ENCODE measurements at places on chromosomes 3 and 15.

- no peak for DNase-seq
Measured at GRCh38 chr3:6518709-6519345, 342.1 kb upstream of the GRM7 start.

GRCh38 chr3:119225121-119225520 lies 15.6 kb downstream of the B4GALT4 start:
- no peak for DNase-seq

GRCh38 chr3:21390856-21391255 lies 360.2 kb downstream of the ZNF385D start:
- no peak for DNase-seq

GRCh38 chr3:74590620-74591262 lies 23.7 kb downstream of the CNTN3 start:
- DNase-seq = no peak

- DNase-seq = no peak
Measured at GRCh38 chr3:10333349-10333650, 12.4 kb upstream of the SEC13 start.

GRCh38 chr3:42537350-42537749 lies 34.9 kb downstream of the VIPR1 start:
- DNase-seq = no peak

- DNase-seq = no peak
Measured at GRCh38 chr3:135199137-135199536, 404.1 kb downstream of the EPHB1 start.

- DNase-seq = no peak
Measured at GRCh38 chr15:36802861-36803531, 223.6 kb downstream of the CDIN1 start.

DNA sequence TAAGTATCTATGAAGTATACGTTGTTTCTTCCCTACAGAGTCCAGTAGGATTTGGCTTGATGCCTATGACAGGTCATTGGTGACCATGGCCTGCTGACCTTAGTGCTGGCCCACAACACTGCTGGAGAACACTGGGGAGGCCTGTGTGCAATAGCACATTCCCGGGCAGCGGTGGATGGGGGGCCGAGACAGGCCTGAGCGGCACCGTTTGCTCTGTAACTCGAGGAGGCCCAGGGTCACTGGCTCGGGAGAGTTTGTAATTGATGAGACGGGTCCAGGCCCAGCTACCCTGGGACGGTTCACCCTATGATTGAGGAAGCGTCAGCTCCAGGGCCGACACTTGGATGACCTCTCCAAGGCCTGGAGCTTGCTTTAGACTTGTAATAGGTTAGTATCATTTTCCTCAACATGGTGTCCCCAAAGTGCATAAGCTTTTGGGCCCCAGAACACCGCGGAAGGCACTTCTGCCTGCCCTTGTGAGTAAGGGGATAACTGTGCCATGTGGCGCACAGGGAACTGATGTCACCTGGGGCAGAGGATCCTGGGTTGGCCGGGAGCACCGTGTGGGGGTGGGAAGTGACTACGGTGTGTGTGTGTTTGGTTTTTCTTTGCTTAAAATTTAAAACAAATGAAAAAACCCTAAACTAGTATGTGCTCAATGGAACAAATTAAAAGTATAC lies 12.0 kb downstream of the TRPM1 start:
- DNase-seq = no peak

DNA sequence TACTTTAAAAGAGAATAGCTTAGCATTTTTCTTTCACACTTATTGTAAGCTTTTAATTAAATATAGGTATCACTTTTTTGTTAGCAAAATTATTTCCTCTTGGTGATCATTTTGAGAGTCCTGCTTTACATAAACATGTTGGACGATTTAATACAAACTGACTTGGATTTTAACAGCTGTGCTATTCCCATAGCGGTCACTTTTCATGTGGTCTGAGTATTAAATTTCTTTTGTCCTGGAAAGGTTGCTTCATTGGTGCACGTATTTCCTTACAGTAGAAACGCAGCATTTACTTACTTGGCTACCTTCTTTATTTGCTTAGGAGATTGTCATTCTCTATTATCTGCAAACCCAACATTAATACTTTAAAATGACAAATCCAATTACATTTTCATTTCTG lies 109.4 kb downstream of the ATG7 start:
- no peak for DNase-seq

DNA sequence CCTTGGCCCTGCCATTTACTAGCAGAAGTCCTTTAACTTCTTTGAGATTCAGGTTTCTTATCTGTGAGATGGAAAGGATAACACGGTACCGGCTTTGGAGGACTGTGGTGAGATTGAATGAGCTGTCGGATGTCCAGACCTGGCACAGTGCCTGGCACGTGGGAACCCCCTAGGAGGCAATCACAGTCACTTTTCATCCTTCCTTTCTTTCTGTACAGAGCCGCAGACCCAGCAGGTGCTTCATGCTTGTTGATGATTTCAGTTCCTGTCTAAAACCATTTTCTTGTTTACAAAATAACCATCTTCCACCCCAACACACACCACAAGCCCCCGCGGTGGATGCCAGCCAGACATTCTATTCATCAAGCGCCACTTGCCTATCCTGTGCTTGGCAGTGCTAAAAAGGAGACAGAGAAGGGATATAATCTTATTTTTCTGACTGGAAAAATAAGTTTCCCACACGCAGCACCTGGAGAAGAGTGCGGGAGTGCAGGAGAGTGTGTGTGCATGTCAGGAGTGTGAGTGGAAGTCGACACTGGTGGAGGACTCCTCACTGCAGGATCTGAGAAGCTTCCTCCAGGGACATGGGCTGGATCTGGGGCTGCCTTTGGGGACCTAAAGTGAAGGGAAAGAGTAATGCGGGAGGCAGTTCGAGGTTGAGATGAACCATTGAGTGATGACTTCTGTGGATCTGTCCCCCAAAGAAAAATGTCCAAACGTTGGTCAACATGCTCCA lies 85.7 kb downstream of the ST6GAL1 start:
- no peak for DNase-seq

- DNase-seq = no peak
Measured at GRCh38 chr3:49098429-49098828, 4.6 kb upstream of the QRICH1 start.

DNA sequence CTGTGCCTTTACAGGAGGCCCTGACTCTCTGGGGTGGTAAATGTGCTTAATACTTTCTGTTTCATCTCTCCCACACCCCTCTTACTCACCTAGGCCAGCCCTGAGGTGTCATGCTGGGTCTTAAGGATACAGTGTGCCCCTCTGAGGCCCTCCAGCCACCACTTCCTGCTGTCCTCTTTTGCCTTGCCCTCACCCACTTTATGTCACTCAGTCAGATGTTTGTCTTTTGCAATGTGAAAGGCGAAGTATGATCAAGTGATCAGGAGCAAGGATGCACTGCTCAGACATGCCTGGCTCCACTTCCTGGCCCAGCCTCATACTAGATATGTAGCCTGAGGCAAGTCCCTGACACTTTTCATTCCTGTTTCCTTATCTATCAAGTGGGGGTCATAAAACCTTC lies 339.0 kb upstream of the NR2E3 start:
- DNase-seq = no peak

GRCh38 chr3:46881596-46882376 lies 4.3 kb downstream of the PTH1R start:
- no peak for DNase-seq

GRCh38 chr3:156674911-156675829 lies 780 bp downstream of the TIPARP start:
- no peak for DNase-seq

- no peak for DNase-seq
Measured at GRCh38 chr15:59290295-59291212, 82.1 kb downstream of the MYO1E start.

GRCh38 chr3:59481776-59482400 lies 432.1 kb upstream of the CFAP20DC start:
- no peak for DNase-seq

DNA sequence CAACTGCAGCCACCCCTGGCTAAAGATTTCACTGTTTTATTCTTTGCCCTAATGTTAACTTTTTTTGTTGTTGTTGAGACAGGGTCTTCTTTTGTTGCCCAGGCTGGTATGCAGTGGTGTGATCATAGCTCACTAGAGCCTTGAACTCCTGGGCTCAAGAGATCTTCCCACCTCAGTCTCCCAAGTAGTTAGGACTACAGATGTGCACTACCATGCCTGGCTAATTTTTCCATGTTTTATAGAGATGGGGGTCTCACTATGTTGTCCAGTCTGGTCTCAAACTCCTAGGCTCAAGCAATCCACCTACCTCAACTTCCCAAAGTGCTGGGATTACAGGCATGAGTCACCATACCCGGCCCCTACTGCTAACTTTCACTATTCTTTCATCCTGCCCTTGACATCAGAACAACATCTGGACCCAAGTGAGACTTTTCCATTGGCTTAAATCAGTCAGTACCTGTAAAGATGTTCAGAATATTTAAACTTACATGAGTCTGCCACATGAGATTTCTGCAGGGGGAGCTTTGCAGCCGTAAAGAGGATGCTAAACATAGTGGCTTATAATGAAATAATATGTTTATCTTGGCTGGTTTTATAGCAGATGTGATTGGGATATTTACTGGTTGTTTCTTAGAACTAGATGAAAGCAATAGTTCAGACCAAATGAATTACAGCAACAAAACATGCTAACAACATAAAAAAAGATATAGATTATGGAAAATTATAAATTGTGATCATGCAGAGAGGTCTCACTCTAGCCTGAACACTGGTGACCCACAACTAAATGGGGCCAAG lies 73.6 kb downstream of the HMG20A start:
- DNase-seq = no peak

GRCh38 chr3:36210840-36211651 lies 169.3 kb upstream of the STAC start:
- no peak for DNase-seq

DNA sequence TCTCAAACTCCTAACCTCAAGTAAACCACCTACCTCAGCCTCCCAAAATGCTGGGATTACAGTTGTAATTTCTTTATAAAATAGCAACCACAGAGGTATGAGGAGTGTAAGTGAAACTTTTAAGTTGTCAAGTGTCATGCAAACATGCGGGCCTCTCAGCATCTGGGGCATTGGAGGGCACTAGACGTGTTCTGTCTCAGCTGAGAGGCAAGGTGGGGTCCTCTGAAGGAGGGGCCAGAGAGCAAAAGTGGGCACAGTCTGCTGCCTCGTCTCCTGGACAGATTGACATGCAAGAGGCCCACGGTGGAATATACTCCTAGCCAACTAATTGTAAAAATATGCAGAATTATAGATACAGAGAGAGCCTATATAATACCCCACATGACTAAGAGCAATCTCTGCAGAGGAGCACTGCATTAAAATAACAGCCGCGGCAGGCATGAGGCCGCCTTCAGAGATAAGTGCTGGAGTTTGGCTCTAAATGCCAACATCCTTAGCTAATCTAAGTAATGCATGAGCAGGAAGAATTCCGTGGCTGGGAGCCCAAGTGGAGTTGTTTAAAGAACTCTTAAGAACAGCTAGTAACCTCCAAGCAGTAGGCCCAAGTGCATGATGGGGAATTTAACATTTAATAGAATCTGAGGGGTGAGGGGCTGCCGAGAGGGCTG lies 87.8 kb upstream of the RNU6-1 start:
- no peak for DNase-seq

DNA sequence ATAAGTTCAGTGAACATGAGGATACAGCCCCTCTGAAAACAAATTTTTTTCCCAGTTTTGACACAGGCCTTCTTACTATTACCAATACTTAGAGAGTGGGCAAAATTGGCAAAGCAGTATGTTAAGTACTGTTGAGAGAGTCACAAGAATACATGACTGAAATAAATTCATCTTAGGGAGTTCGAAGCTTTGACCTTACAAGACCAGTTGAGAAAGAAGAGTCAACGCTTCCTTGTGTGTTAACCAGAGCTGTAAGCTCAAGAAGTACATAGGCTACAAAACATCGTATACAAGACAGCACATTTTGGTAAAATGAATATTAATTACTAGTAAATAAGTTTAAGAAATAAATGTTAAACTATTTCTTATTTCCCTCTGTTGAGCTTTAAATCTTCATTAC lies 164.4 kb upstream of the RORA start:
- DNase-seq = no peak

GRCh38 chr15:78661001-78661400 lies 20.0 kb upstream of the CHRNB4 start:
- DNase-seq = no peak

GRCh38 chr3:30221619-30222018 lies 384.8 kb upstream of the TGFBR2 start:
- no peak for DNase-seq

DNA sequence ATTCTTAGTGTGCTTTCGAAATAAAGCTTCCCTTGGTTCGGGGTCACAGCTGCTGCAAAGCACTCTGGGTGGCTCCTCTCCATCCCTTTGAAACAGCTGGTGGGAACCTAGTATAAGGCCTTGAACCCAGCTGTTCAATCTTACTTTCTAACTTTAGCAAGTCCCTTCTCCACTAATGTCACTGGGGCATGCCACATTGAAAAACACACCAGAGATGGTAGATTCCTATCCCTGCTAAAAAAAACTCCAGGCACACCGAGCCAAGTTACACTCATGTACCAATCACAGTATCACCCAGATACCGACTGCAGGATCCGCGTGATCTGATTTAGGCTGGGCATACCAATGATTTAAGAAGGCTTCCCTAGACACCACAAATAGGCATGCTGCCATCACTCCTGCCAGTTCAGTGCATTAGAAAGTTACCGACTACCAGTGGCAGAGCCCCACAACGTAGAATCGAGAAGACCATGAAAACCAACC lies 65.0 kb downstream of the WWTR1 start:
- no peak for DNase-seq

- no peak for DNase-seq
Measured at GRCh38 chr3:123129532-123129931, 62.7 kb downstream of the PDIA5 start.

DNA sequence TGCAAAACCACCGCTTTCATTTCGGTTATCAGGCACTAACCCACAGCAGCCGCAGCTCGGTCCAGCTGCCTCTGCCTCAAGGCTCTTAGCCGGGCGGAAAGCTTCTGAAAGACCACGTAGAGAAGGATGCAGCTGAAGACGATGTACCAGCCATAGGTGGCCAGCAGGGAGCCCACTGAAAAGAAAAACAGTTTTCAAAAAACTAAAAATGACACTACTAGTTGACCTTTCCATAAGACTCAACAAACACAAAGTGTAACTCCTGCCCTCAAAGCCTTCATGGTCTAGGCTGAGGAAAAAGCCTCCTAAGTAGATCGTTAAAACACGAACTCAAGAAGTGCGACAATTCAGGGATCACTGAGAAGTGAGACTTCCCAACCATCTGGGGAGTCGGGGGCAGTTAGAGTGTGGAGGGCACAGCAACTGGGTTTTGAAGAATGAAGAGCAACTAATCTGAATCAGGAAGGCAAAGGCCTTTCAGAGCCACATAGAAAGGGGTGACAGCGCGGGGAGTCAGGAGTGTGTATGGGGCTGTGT lies 716 bp downstream of the SELENOS start:
- no peak for DNase-seq

- DNase-seq = no peak
Measured at GRCh38 chr3:170258105-170258487, 35.9 kb downstream of the PRKCI start.

DNA sequence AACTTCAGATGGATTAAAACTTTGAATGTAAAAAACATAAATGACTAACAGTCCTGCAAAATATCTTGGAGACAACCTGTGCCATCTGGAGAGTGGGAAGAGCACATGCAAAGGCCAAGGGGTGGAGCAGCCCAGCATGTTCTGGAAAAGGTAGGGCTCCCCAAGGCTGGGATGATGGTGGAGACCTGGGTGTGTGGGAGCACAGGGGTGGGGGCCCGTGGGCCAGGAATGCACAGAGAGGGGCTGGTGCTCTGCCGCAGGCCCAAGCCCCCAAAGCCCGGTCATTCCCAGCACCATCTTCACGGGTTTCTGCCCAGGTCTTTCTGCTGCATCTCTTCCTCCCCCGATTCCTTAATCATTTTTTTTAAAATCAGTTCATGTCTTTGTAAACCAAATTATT lies 9.7 kb upstream of the GATA2 start:
- DNase-seq = no peak

GRCh38 chr3:188124184-188124583 lies 29.8 kb upstream of the LPP start:
- no peak for DNase-seq

Measured in cortex of kidney (tissue), 1 donor.